A673 (cell line): ENCODE measurements at places on chromosomes 3 and 15. TPM values are rescaled to one million over a fixed set of nuclear protein-coding genes. Genes with fewer than 3 reads are reported as not detected.
A peak's percentile ranks its signal among the peaks of the same experiment; 100 is the strongest.

GRCh38 chr15:63463793-63464192 is 40.6 kb upstream of the USP3 start:
- peaks cover 8% of the 10 kb centered on the region for H3K4me1 ChIP-seq
- no peak overlapping the region for H3K4me3 ChIP-seq
- no peaks in the 10 kb centered on the region for H3K27me3 ChIP-seq
- no peak overlapping the region for H3K27ac ChIP-seq
- DNase-seq, result no peak

DNA sequence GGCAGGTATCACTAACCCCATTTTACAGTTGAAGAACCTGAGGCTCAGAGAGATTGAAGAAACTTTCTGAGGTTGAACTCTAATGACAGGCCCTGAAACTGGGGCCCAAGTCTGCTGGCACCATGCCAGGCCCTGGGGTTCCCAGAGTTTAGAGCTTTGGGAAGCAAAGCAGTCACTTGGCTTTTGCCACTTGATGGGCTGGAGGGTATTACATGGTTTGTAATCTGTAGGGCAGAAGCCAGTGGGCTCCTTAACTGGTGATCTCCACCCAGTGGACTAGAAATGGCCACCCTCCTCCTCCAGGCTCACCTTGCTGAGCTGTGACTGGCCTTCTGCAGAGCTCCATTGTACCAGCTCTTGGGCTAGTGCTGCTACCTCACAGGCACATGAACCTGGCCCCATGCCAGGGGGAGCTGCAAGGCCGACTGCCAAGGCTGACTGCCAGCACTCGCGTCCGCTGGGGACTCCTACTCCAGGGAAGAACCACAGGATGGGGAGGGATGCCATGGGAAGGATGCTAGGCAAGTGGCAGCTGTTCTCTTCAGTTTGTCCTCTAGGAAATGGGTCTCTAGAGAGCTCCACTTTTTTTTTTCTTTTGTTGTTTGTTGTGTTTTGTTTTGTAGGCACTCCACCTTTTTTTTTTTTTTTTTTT is 104.8 kb downstream of the ETFA start:
- no peaks in the 10 kb centered on the region for H3K27me3 ChIP-seq

The LRRC2 gene
- total RNA-seq, result 0.24 and 0.28 TPM in 2 replicates

DNA sequence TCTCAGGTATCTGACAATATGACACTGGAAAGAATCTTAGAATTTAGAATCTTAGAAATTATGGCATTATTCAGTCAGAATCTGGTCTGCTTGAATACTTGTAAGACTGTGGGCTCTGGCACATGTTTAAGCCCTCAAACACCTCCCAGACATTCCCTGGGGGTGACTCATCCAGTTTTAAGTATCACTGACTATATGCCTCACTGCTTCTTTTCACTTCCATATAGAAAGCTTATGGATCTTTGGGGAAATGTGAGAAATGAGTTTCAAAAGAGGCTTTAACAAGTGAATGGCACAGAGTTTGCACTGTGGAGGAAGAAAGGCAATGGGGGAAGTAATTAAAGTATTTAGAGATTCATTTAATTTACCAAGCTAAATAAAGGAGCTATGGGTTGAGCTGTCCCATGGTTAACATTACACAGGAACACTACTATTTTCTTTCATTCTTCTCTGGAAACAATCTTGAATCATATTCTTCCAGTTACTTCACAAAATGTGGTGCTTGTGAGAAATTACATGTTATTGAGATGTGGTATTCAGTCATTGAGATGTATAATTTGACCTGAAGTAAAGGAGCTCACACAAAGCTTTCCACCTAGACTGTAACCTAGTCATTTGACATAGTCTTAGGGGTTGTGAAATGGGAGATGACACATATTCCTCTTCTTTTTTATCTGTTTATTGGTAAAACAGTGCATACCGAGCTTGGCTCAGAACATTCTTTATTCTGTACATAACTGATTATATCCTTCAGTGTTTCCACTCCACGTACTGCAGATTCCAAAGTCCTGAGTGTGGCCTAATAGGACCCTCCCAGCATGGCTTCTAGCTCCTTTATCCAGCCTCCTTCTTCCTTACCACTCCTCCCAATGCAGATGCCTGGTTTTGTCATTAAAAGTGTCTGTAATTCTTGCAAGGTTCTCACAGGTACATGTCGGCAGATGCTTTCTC is 544.6 kb upstream of the NECTIN3 start:
- no peaks in the 10 kb centered on the region for H3K27me3 ChIP-seq
- H3K27ac ChIP-seq, result peak overlapping the region; percentile 53
- H3K4me3 ChIP-seq, result no peak overlapping the region
- no peaks in the 10 kb centered on the region for H3K36me3 ChIP-seq

DNA sequence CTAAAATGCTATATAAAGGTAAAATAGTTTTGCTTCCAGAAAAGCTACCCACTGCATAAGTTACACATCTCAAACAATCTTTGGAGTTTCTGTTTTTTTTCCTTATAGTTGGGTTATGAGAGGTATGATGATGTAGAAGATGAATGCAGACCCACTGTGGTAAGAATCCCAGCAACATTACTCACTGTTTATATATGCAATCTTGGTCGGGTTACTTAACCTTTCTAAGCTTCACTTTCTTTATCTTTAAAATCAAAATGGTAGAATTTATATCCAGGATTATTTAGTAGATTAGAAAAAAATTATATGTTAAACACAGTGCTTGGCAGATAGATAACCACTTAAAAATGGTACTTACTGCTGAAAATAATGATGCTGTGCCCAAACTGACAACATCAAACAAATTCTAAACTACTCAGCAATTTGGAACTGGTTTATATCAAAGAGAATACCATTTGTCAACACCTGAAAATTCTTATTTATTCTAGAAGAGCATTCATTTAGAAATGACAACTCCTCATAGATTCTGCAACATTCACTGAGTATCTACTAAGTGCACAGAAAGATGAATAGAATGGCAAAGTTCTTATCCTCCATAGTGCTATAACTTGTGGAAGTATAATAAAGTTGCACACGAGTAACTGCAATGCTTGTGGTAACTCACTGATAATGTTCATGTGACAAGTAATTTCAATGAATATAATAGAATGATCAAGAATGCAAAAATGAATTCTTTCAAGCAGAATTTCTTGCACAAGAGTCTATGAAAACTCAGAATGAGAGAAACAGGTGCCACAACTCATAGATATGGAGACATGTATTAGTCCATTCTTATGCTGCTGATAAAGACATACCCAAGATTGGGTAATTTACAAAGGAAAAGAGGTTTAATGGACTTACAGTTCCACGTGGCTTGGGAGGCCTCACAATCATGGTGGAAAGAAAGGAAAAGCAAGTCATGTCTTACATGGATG is 129.0 kb upstream of the SLC7A14 start:
- H3K27me3 ChIP-seq, result no peaks in the 10 kb centered on the region
- no peak overlapping the region for H3K27ac ChIP-seq
- no peak overlapping the region for H3K4me3 ChIP-seq
- no peaks in the 10 kb centered on the region for H3K36me3 ChIP-seq
- DNase-seq, result no peak

- no peak for DNase-seq
- H3K4me3 ChIP-seq, result no peak overlapping the region
- no peaks in the 10 kb centered on the region for H3K36me3 ChIP-seq
- H3K4me1 ChIP-seq, result no peaks in the 10 kb centered on the region
- H3K27ac ChIP-seq, result no peak overlapping the region
Measured at GRCh38 chr3:40848421-40848820, 323.7 kb downstream of the ZNF621 start.

DNA sequence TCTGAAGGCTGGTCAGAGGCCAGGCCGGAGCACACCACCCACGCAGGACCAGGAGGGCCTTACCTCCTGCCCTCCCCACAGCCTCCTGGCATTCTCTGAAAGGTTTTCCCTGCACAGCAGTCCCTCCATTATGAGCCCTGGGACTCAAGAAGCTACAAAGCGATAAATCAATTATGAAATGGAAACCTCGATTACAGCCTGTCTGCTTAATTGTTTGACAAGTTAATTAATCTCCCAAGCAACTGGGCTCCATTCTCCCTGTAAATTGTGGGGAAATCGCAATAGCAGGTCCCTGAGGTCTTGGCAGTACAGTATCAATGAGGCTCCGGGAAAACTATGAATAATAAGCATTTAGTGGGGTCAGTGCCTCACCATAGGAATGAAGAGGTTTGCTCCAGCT is 683.5 kb downstream of the NTRK3 start:
- no peak overlapping the region for H3K4me3 ChIP-seq
- H3K36me3 ChIP-seq, result no peaks in the 10 kb centered on the region
- no peaks in the 10 kb centered on the region for H3K27me3 ChIP-seq
- no peaks in the 10 kb centered on the region for H3K4me1 ChIP-seq

GRCh38 chr3:127452321-127452821 is 138.2 kb downstream of the TPRA1 start:
- H3K36me3 ChIP-seq, result no peaks in the 10 kb centered on the region
- no peak for DNase-seq
- peaks cover 38% of the 10 kb centered on the region for H3K27me3 ChIP-seq

The KNL1 gene
- 36.7 and 40.3 TPM in 2 replicates for total RNA-seq

DNA sequence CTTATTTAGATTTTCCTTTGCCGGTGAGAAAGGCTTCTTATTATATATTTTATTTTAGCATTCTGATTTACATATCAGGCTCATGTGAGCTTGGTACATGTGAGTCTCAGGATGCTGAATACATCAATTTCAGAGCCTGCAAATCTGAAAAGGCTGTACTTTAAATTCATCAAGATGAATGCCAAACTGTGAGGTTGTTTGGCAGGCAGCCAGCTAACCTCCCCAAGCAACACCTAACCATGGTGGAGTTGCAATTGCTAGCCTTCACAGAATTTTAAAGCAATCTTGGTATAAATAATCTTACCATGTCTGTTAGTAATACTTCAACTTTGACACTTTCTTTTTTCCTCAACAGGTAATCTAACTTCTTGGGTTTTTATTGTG is 252.5 kb downstream of the CDIN1 start:
- no peak overlapping the region for H3K4me3 ChIP-seq
- no peaks in the 10 kb centered on the region for H3K36me3 ChIP-seq
- H3K27ac ChIP-seq, result no peak overlapping the region
- H3K27me3 ChIP-seq, result no peaks in the 10 kb centered on the region
- DNase-seq, result no peak
- H3K4me1 ChIP-seq, result no peaks in the 10 kb centered on the region

DNA sequence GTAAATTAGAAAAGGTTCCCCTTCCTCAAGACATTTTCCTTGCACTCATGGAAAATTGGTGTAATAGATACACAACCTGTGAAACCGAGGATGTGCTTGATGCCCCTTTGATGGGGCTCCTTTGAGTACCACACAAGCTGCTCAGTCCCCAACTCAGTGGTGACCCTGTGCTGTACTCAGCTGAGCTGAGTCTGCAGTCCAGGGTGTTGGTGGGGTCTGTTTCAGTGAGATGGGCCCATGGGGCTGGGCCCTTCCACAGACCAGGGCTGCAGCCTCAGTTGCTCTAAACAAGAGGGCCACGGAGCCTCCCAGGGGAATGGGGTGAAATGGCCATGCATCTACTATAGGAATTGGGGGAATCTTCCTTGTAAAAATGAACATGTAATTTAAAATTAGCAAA is 39.3 kb downstream of the KY start:
- H3K4me1 ChIP-seq, result no peaks in the 10 kb centered on the region
- no peak overlapping the region for H3K4me3 ChIP-seq
- no peaks in the 10 kb centered on the region for H3K27me3 ChIP-seq

- peak overlapping the region; percentile 89 for H3K27ac ChIP-seq
- peak overlapping the region; percentile 83 for H3K4me3 ChIP-seq
- H3K36me3 ChIP-seq, result no peaks in the 10 kb centered on the region
- no peaks in the 10 kb centered on the region for H3K27me3 ChIP-seq
Measured at GRCh38 chr3:57596495-57597126, 533 bp downstream of the ARF4 start.

The RPUSD2 gene
- 17.0 and 18.1 TPM in 2 replicates for total RNA-seq

The CDHR4 gene
- 0.48 TPM in 1 of 2 replicates, not detected in the other for total RNA-seq

The ANKUB1 gene
- not detected in 2 replicates for total RNA-seq

- DNase-seq, result no peak
- no peak overlapping the region for H3K27ac ChIP-seq
- H3K27me3 ChIP-seq, result no peaks in the 10 kb centered on the region
- peaks cover 34% of the 10 kb centered on the region for H3K36me3 ChIP-seq
Measured at GRCh38 chr3:28326458-28326926, 22.0 kb upstream of the ZCWPW2 start.

The ECE2 gene
- not detected in 2 replicates for total RNA-seq
